NCI-H2081 (cell line): ENCODE measurements at places on chromosomes 3 and 15.

GRCh38 chr3:132325103-132325606, 7.9 kb downstream of the ACP3 start:
- DNase-seq: no peak

- no peak for DNase-seq
Measured at GRCh38 chr3:196321162-196321561, 3.1 kb upstream of the DYNLT2B start.

DNA sequence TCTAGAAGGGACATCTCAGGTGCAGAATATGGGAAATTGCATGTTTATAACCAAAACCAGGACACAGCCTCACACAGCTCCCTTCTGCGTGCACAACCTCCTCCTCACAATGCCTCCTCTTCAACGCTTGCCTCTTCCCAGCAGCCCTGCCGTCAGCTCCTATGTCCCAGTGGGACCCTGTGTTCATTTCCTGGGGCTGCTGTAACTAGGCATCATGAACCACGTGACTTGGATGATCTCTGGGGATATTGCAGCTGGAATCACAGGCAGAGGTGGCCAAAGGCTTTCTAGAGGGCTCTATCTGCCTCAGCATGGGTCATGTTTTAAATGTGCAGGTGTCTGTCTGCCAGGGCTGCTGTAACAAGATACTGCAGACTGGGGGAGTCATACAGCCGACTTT, 375.3 kb downstream of the OCA2 start:
- DNase-seq: peak; percentile 13

- DNase-seq: no peak
Measured at GRCh38 chr3:177379045-177379444, 181.8 kb upstream of the TBL1XR1 start.

DNA sequence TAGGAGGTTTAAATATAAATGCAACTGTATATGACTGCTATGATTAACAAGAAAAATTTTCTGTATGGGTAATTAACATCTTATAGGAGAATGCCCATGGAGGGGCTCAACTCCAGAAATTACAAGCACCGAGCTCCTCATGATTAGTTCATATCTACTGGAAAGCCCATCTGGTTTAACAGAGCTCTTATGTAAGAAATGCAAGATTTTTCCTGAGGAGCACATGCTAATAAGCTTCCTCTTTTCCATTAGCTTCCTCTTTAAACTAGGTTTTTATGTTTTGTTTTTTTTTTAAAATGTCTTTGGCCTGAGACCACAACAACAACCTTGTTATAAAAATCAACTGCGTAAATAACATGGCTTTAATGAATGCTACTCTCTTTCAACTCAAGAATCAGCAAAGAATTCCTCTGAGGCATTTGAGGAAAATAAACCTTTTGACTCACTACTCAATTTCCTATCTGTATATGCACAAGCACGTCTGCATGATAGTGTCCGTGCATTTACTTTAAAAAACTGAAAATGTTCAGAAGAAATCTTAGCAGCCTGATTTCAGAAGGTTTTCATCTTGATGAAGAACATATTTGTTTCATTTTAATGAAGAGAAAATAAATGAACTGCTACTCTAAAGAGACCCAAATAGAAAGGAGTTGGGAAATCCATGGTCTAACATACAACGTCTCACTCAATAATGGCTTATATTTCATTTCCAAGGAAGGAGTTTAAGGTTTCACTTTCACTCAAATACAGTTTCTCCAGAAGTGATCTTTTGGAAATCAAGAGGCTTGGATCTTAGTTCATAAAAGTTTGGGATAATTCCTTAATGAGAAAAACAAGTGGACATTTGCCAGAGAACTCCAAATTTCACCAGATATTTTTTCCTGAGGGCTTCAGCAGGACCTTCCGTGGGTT, 180.8 kb downstream of the KCNAB1 start:
- DNase-seq: no peak

GRCh38 chr3:119437691-119438258, 25.6 kb downstream of the TMEM39A start:
- DNase-seq: no peak
